ENCODE measurements at places on chromosomes 5 and 9. TPM values are rescaled to one million over a fixed set of nuclear protein-coding genes. Genes with fewer than 3 reads are reported as not detected.

The AK8 gene
- total RNA-seq: 1.6 TPM

The ARHGEF28 gene
- 8.1 TPM for total RNA-seq

The PDE6A gene
- not detected for total RNA-seq

The ITK gene
- not detected for total RNA-seq

The DOCK8 gene
- 4.1 TPM for total RNA-seq

The CCDC183 gene
- total RNA-seq: 6.3 TPM

The ROR2 gene
- 0.94 TPM for total RNA-seq

The PIP5KL1 gene
- total RNA-seq: 3.4 TPM
